ENCODE measurements at places on chromosomes 4 and X.

DNA sequence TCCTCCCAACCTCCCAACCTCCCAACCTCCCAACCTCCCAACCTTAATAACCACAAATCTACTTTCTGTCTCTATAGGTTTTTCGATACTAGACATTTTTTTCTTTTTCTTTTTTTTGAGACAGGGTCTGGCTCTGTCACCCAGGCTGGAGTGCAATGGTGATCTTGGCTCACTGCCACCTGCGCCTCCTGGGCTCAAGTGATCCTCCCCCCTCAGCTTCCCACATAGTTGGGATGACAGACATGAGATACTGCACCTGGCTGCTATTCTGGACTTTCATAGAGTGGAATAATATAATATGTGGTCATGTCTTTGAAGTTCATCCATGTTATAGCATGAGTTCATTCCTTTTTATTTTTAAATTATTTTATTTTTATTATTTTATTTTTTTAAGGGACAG, 39.5 kb upstream of the ZFX start:
- no peak for DNase-seq

- DNase-seq = peak; percentile 54
Measured at GRCh38 chrX:47483306-47484268, 565 bp upstream of the ZNF41 start.

- no peak for DNase-seq
Measured at GRCh38 chr4:182188622-182189021, 54.6 kb upstream of the TENM3 start.

- DNase-seq = no peak
Measured at GRCh38 chrX:23633834-23634580, 33.3 kb upstream of the PRDX4 start.

GRCh38 chrX:132216806-132217202, 2.4 kb downstream of the RAP2C start:
- no peak for DNase-seq

DNA sequence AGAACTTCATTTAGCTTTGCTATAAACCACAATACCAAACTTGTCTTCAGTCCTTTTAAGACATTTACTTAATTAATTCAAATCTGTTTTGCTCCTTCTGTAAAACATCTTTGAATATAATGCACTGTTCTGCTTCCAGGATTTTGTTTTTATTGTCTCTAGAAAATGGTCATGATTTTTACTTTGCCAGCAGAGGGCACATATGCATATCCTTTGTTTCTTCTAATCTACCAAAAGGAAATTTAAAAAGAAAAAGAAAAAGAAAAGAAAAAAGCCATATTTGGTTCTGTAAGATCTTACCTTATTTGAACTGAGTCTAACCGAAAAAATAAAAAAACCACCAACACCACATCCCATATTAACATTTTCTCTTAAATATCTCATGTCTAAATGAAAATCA, 101.9 kb upstream of the CCSER1 start:
- DNase-seq = no peak

- no peak for DNase-seq
Measured at GRCh38 chr4:158003212-158003611, 169.6 kb downstream of the GASK1B start.
